SK-N-SH treated with all-trans-retinoic acid at 6 μM for 48 hours (cell line): ENCODE measurements at places on chromosomes 7 and 10.
A peak's percentile ranks its signal among the peaks of the same experiment; 100 is the strongest.

GRCh38 chr7:87475359-87476178, at the start of gene ABCB4:
Gene ABCB4 (minus strand): TSS chr7:87475680. CDS start chr7:87475465, 215 bp downstream.
- ATAC-seq, result peak; percentile 45

DNA sequence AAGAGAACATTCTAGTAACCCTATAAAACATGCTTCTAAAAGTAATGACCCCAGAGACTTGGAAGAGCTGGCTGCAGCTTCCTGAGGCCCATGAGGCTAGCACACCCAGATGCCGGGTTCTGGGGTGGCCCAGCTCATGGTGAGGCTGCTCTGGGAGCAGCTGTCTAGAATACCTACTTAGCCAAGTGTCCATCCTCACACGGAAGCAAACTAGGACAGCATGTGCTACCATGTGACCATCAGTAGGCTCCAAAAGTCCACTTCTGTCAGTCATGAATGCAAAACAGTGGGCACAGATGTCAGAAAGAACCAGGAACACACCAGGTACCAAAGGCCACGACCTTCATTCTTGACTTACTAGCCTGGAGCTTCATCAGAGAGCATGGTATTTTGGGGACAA, 32.4 kb downstream of the CTBP2 start:
- ATAC-seq, result no peak

- ATAC-seq, result no peak
Observed at GRCh38 chr7:151174246-151175046, 7.0 kb upstream of the GBX1 start.

DNA sequence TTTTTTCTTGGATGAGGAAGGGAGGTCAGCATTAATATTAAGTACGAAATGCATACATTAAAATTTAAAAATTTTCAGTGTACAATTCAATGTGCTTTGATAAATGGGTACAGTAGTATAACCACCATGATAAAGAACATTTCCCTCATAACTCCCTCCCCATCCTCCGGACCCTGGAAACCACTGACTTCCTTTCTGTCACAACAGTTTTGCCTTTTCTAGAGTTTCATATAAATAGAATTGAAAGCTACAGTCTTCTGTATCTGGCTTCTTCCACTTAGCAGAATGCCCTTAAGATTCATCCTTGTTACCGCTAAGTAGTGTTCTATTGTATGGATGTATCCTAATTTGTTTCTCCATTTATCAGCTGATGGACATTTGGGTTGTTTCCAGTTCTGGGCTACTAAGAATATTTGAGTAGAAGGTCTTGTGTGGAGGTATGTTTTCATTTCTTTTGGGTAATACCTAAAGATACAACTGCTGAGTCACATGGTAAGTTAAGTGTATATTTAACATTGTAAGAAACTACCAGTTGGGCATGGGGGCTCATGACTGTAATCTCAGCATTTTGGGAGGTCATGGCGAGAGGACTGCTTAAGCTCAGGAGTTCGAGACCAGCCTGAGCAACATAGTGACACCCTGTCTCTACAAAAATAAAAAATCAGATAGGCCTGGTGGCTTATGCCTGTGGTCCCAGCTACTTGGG, 30.8 kb downstream of the ABI1 start:
- no peak for ATAC-seq

- ATAC-seq, result no peak
Observed at GRCh38 chr7:50791938-50792341, 9.2 kb upstream of the GRB10 start.

GRCh38 chr7:106329971-106330733, 45.4 kb upstream of the NAMPT start:
- peak; percentile 92 for ATAC-seq

- peak; percentile 89 for ATAC-seq
Observed at GRCh38 chr7:64098-64915, 128.1 kb upstream of the FAM20C start.

GRCh38 chr7:93146036-93146435, 2.1 kb downstream of the SAMD9L start:
- ATAC-seq, result no peak

DNA sequence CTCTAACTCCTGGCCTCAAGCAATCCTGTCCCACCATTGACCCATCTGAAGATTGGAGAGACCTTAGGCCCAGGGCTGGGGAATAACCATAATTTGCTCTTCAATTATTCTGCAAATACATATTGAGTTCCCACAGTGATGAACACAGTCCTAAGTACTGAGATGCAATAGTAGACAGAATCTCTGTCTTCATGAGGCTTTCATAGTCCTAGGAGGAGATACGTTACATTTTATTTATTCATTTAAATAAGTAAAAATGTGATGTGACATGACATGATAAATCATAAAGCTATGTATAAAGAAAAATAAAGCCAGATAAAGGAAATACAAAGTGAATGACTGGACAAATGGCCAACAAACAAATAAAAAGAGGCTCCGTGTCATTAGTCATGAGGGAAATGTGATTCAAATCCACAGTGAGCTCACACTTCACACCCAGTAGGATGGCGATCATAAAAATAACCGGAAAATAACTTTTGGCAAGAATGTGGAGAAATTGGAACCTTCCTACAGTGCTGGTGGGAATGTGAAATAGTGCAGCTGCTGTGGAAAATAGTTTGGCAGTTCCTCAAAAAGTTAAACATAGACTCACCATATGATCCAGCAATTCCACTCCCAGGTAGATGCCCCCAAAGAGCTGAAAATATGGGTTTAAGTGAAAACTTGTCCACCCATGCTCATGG, 52.1 kb upstream of the JCAD start:
- peak; percentile 82 for ATAC-seq

DNA sequence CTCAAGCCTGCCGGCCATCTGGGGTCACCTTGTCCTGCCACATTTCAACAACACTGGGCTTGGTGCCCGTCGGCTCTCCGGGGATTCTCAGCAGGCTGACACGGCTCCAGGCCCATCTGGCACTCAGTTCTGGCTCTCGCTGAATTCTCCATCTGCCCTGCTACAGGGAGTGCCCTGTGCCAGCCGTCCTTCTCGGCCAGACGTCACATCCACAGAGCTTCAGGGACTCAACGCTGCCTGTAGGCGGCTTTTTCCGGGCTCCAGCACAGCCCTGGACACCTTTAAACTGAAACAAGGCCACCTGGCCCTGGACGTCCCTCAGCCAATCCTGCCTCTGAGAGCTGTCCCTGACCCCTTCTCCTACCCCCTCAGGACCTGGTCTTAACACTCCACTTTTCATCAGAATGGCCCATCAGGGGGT, 43.0 kb downstream of the TMEM130 start:
- ATAC-seq, result peak; percentile 78

GRCh38 chr7:141838581-141838980, 2.7 kb downstream of the PRSS37 start:
- ATAC-seq, result no peak

- ATAC-seq, result no peak
Observed at GRCh38 chr7:40288827-40289226, 154.0 kb downstream of the SUGCT start.

GRCh38 chr10:17406036-17406834, 48.2 kb downstream of the ST8SIA6 start:
- no peak for ATAC-seq

- ATAC-seq, result no peak
Observed at GRCh38 chr10:12063483-12063818, 5.3 kb upstream of the DHTKD1 start.

- no peak for ATAC-seq
Observed at GRCh38 chr10:14574291-14574690, 200.4 kb downstream of the FAM107B start.

DNA sequence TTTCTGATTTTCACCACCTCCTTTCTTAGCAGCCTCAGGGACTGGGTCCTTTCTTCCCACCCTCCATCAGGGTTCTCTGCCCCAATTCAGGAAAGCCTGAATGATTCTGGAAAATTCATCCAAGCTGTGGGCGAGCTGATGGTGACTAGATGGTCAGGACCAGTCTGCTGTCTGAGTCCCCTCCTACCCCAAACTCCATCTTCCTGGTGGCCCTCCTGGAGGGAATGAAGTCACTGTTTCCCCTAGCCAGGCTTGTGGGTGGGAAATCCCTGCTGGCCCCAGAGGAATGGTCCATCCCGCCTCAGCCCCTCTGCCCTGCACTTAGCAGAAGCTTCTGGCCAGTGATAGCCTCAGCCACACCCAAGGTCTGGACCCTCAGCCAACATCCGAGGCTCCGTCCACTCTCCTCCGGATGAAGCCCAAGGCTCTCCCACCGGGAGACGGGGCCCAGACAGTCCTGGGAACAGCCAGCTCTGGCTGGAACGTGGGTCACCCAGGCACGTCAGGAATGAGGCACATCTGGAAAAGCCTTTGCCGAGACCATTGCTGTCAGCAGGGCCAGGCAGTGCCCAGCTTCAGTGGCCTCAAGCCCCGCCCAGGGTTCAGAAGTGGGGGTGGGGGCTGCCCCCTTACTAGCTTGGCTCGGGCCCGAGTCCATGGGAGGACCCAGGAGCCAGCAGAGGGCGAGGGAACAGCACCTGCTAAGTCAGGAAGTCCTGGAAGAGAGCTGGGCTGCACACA, 4.0 kb upstream of the AQP1 start:
- no peak for ATAC-seq

DNA sequence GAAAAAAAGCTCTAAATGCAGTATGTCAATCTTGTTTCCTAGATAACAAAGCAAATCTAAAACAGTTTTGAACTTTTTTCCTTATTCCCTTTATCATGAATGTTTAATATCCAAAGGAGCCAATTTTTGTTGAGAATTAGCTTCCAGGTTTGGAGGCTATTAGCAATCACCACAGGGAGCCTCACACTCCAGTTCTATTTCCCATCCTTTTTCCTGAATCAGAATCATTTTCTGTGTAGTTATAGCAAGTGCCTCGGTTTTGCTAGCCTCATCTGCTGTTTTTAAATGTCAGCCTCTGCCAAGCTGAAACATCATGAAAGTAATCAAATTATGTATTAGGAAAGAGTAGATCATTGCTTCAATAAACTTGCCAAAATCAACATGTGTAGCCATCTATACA, 357.5 kb upstream of the LRGUK start:
- no peak for ATAC-seq

DNA sequence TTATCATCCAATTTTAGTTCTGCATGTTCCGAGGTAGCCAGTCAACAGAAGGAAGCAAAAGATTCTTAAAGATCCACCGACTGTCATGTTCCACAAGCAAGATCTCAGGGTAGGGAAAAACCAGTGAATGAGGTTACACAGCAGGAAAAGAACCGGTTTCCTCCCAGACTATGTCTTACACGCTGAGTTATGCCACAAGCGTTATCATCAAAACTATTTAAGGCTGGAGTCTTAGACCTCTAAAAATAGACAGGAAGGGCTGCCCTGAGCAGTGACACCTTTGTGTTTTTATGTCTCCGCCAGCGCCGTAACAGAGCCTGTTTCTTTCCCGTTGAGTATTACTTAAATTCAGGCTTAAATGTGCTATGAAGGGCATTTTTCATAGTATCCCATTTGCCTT, 48.3 kb downstream of the PROSER2 start:
- no peak for ATAC-seq

DNA sequence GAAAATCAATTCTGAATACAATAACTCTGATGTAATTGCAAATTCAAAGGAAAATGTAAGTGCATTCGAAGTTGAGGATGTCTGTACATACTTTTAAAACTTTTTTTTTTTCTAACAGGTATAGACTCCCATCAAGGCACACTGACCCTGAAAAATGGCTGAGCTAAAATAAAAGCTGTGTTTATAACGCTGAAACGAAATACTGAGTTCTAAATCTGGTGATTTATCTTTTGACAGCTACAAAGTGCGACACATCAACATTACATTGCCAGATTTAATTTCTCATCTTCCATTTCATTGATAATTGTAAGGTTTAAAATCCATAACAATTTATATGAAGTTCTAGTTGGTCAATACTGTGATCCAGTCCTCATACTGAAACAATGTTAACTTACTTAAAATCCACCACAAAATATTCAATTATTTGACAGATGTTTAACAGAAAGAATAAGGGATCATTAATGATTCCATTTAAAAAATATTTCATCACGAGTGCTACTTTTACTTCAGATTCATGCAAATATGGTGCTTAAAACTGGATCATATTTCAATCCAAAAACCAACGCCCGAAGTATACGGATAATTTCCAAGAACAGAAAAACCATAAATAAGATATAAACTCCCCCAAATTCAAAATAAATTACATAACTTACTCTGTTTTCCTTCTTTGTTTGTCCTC, 1.4 kb downstream of the RAB11FIP2 start:
- no peak for ATAC-seq
